ENCODE measurements at places on chromosomes 5 and 9.

DNA sequence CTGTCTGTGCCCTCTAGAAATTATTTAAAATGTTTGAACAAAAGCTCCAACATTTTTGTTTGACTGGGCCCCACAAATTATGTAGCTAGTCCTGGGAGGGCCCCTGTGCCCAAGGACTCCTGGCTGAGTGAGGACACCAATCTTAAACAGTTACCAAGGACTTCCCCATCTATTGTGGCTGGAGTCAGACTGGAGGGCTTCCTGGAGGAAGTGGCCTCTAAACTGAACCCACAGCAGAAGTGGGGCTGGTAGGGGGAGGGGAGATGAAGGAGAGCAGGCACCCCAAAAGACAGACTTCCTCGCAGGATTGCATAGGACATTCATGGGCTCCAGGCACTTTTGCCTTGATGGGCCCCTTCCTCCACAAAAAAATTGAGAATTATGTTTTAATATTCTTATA is 8.1 kb downstream of the ADAMTS13 start:
- DNase-seq = no peak

DNA sequence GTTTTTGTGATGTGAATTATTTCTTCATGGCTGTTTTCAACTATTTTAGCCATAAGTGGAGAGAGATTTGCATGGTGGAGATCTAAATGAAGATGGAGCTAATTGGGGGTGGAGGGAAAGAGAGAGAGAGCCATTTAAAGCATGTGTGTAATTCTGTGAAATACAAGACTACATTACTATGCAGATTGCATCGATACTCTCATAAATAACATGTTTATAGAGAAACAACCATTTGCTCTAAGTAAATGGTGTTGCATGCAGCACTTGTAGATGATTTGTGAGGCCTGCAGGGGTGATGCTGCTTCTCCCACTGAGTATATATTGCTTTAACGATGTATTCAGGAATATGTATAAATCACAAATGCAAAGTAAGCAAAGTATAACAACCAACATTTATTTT is 270.2 kb upstream of the RIOK2 start:
- no peak for DNase-seq

GRCh38 chr5:137891849-137892248 is 2.6 kb downstream of the PKD2L2 start:
- no peak for DNase-seq

DNA sequence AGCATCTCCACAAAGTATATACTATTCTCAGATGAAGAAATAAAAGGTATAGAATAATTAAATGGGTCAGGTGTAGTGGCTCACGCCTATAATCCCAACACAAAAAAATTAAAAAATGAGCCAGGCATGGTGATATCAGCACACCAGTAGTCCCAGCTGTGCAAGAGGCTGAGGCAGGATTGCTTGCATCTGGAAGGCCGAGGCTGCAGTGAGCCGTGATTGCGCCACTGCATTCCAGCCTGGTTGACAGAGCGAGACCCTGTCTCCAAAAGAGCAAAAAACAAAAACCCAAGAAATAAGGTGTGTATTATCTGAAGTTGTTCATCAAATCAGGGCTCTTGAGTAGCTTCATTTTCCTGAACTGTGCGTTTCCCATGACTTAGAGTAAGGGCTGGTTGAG is 83.2 kb upstream of the MYO10 start:
- DNase-seq = peak; percentile 64

DNA sequence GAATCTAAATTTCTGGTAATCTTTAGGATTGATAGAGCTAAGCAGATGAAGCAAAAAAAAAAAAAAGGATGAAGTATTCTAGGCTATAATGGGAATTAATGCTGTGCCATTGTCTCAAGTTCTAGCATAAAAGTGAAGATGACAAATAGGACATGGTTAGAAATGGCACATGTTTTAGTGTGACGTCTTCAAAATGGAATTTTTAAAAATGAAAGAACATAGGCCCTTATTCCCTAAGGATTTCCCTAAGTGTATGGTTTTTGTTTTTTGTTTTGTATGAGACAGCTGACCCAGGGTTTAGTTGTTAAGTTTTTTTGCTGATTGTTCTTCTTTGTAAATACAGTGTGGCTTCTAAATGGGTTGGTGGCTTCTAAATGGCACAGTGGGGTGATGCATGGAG is 7.1 kb downstream of the TLE4 start:
- DNase-seq = no peak

GRCh38 chr9:99296291-99296951 is 74.3 kb downstream of the SEC61B start:
- DNase-seq = peak; percentile 20

GRCh38 chr5:96372726-96373380 is 60.2 kb downstream of the PCSK1 start:
- no peak for DNase-seq

GRCh38 chr9:133615186-133615585 is 6.0 kb upstream of the FAM163B start:
- no peak for DNase-seq

GRCh38 chr9:137376386-137376785 is 46.6 kb downstream of the EXD3 start:
- no peak for DNase-seq

Measured in choroid plexus epithelial cell (primary cell).